ENCODE measurements at places on chromosomes 1 and 21.

- peak; percentile 20 for DNase-seq
These were observed 259.3 kb downstream of the S1PR1 start for GRCh38 chr1:101496109-101496508.

GRCh38 chr1:53982034-53982762 lies 35.8 kb downstream of the LDLRAD1 start:
- peak; percentile 67 for DNase-seq

GRCh38 chr1:229048896-229049295 lies 222.0 kb upstream of the RAB4A start:
- DNase-seq: no peak

- no peak for DNase-seq
These were observed 67.2 kb downstream of the UBIAD1 start for GRCh38 chr1:11340233-11340632.

GRCh38 chr1:153544453-153545066 lies 1.0 kb downstream of the S100A4 start:
- DNase-seq: no peak

GRCh38 chr1:206655471-206655882 lies 20.1 kb downstream of the DYRK3 start:
- no peak for DNase-seq

- DNase-seq: no peak
These were observed 150.8 kb downstream of the SLC45A1 start for GRCh38 chr1:8468751-8469150.

DNA sequence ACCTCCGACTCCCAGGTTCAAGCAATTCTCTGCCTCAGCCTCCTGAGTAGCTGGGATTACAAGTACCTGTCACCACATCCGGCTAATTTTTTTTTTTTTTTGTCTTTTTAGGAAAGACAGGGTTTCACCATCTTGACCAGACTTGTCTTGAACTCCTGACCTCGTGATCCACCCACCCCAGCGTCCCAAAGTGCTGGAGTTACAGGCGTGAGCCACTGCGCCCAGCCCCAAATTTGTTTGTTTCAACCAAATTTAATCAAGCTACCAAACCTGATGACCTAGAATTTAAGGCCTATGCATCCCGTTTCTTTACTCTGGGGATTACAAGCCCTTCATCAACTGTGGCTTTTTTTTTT lies 58.3 kb upstream of the TBX15 start:
- no peak for DNase-seq

DNA sequence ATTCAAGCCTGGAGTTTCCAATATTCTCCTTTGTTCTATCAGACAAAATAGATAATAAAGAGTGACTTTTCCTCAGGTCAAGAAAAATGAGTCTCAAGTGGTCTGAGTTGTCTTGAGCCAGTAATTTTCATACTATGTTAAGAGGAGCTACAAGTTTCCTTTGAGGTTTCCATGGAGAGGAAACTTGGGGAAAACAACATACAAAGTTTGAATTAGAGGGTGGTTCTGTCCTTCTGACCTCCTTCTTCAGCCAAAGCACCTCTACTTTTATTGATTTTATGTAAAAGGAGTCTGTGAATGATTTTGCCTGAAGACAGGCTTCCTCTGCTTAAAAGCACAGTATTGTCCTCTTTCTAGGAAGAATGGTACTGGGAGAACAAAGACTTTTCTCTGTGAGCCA lies 497.2 kb upstream of the PKN2 start:
- no peak for DNase-seq

GRCh38 chr1:41666981-41667631 lies 182.6 kb upstream of the EDN2 start:
- peak; percentile 19 for DNase-seq

GRCh38 chr1:179128520-179128919 lies 46.6 kb downstream of the TOR3A start:
- DNase-seq: peak; percentile 50

DNA sequence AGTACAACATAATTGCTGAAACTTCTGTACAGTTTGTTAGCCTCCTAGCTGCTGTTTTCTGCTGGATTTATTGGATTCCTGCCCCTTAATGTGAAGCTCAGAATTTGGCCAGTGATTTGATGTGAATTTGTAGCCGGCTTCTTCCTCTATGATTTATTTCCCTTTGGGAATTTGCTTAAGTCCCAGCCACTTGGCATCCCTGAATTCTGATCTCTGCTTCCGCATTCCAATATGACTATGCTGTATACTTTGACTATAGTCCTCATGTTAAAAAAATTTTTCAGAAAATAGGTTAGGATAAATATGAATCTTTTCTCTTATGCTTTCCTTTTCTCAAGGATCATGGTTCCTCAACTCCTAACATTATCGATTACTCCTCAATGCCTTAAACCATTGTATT lies 12.4 kb upstream of the LRIF1 start:
- DNase-seq: no peak

- no peak for DNase-seq
These were observed 829 bp upstream of the HES2 start for GRCh38 chr1:6420454-6421042.

DNA sequence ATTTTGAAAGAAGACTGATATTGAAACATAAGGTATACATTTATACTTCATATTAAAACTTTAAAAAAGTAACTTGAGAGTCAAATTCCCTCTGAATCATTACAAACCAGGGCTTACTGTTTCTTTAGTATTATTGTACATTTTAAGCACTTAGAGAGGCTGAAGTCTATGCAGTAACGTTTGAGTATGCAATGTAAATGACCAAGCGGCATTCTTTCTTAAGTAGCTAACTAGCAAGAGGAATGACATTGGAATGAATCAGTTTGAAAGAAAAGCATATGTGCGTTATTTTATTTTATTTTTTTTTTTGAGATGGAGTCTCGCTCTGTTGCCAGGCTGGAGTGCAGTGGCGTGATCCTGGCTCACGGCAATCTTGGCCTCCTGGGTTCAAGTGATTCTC lies 24.3 kb downstream of the WNT2B start:
- DNase-seq: no peak
